ENCODE measurements at places on chromosomes 6 and 20. TPM values are rescaled to one million over a fixed set of nuclear protein-coding genes. Genes with fewer than 3 reads are reported as not detected.

ASIP gene
- total RNA-seq = not detected

MTG2 gene
- total RNA-seq = 18.0 TPM

CCN6 gene
- total RNA-seq = not detected

RNF182 gene
- 3.5 TPM for total RNA-seq

GRCh38 chr6:119207971-119208725 is 129.7 kb upstream of the FAM184A start:
- DNase-seq = peak; percentile 13
